Activated CD4-positive, alpha-beta T cell treated with anti-CD3 and anti-CD28 coated beads, Interleukin-2, Interleukin-4, amounts not matched to agents 100 ng/mL and 50 ng/mL, durations not matched to agents 16 hours and 8 hours (primary cell): ENCODE measurements at places on chromosomes 4 and X.

DNA sequence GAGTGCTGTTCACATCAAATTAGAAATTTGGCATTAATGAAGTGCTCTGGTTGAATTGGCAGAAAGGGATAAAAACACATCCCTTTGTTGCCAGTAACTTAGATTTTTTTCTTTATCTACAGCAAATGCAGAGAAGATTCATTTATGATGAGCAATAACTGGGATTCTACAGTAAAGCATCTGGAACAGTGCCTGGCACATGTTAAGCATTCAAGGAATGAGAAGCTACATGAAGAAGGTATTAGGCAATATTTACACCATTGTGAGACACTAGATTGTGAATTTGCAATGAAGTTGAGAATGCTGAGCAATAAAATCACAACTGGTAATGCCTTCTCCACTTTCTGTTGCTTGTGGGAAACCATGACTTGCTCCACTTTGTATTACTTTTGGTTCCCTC, 33.5 kb downstream of the PCDH19 start:
- DNase-seq, result no peak

- DNase-seq, result peak; percentile 88
These were observed 439.1 kb downstream of the INPP4B start for GRCh38 chr4:142406917-142407501.

- no peak for DNase-seq
These were observed 44.4 kb downstream of the CCDC158 start for GRCh38 chr4:76376534-76376933.

- peak; percentile 70 for DNase-seq
These were observed 71.7 kb upstream of the HGFAC start for GRCh38 chr4:3369781-3370674.

DNA sequence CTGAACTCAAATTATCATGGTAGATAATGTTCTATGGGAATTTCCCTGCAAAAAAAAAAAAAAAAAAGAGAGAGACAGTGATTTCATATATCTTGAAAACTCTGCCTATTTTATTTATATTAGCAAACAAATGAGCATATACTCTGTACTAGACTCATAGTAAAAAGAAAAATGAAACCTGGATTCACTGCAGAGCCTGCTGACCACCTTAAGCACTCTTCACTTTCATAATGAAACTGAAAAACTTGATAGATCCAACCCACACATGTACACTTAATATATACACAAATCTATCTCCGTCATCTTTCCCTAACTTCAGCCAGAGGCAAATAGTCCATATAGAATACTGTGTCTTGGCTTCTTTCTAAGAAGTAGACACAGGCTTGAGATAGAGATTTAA, 226.1 kb upstream of the KCNIP4 start:
- no peak for DNase-seq

DNA sequence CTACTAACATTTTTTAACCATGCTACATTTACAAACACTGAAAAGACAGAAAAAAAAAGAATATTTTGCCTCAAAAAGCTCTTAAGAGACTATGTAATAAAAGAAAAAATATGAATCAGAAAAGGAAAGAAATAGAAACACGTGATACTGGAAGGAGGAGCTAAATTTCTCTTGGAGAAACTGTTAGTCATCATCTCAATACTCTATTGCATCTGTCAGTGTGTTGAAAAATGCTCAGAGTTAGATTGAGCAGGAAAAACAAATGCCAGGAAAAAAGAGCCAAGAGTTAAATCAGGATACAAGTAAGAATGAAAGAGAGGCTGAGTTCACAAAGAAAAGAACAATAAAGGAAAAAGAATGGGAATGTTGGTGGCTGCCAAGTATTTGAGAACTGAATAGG, 2.6 kb downstream of the RAB28 start:
- DNase-seq, result no peak

GRCh38 chrX:9357518-9358114, 107.2 kb upstream of the TBL1X start:
- DNase-seq, result no peak

GRCh38 chr4:81527115-81527514, 55.4 kb upstream of the RASGEF1B start:
- no peak for DNase-seq
